ENCODE measurements at places on chromosomes 6 and 20.

GRCh38 chr6:54115966-54116365, 4.7 kb downstream of the MLIP start:
- no peak for DNase-seq

GRCh38 chr20:58647162-58647795, 3.8 kb upstream of the STX16 start:
- peak; percentile 24 for DNase-seq

GRCh38 chr20:62590309-62591121, 51.8 kb upstream of the SLCO4A1 start:
- no peak for DNase-seq

- no peak for DNase-seq
Measured at GRCh38 chr6:129645830-129646579, 64.0 kb downstream of the ARHGAP18 start.

DNA sequence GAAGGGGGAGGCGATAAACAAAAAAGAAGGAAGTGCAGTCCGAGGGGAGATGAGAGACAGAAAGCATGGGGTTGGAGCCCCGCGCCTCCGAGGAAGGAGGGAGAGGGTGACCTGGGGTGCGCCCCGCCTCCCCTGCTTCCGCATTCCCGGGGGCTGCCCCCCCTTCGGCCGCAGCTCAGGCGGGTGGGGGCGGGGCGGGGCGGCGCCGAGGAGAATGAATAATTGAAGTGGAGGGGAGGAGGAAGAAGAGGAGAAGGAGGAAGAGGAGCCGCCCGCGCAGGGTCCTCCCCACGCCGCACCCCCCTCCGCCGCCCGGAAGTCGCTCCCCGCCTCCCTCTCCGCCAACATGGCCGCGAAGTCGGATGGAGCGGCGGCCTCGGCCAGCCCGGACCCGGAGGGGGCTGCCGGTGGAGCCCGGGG, at the start of gene XKR7:
TSS of gene XKR7 (plus strand) at position 322 of the 420 bp plus-strand sequence. CDS start at position 347, 25 bp downstream.
- DNase-seq, result peak; percentile 64

GRCh38 chr6:159378411-159379328, 209.5 kb downstream of the FNDC1 start:
- DNase-seq, result no peak

DNA sequence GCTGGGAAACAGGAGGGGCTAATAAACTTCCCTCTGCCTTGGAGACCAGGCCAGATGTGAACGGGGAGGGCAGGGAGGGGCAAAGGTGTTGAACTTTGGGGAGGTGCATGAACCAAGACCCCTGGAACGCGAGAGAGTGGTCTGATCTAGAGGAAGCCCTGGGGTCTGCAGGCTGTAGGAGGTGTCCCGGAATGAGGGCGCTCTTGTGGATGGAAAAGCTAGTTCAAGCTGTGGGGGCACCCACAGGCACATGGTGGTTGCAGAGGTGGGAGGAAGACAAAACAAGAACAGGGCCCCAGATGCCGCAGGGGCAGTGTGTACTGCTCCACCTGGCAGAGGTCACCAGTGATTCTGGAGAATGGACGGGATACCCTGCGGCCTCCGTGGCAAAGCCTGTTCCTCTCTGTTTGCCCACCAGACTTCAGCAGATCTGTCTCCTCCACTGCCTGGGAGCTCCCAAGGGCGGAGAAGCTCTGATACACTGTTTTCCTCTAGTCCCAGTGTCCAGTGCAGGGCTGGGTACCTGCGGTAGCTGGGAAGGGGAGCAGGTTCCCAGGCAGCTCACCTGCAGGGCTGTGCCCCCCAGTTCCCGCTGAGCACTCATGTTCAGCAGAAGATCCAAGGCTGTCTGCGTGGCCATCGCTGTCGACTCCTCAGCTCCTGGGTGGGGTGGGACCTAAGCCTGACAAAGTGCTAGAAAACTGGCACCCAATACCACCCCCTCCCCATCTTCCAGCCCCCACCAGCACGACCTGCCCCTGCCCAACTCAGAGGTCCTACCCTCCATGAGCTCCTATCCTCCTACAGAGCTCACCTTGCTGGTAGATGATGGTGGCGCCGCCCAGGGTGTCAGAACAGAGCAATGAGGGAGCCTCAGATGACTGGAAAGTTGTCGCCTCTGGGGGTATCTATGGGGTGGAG, 14.7 kb downstream of the ZNF335 start:
- no peak for DNase-seq

- no peak for DNase-seq
Measured at GRCh38 chr6:36924131-36924530, 30.4 kb upstream of the PI16 start.

GRCh38 chr6:43077981-43078511, 1.9 kb downstream of the PTK7 start:
- DNase-seq, result no peak
